ENCODE measurements at places on chromosomes 3 and 15.

- DNase-seq = no peak
These were observed 692 bp downstream of the UBE2E2 start for GRCh38 chr3:23203708-23204330.

DNA sequence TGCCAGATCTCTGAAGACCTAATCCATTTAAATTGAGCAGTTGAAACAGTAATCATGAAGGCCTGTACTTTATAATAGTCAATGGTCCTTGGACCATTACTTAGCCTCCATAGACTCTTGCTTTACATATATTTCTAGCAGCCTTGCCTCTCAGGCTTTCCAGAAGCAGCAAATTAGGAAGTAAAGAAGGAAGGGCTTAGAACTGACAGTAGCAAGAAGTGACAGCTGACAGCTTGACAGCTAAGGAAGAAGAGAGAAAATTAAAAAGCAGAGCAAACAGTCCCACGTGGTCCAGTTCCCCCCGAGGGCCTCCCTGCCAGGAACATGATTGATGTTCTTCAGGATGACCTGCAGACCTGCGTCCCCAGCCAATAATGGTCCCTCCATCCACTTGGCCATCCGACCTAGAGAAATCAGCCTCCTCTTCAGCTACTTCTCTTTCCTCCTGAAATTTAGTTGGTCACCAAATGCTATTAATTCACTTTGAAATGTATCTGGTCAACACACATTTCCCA lies 15.0 kb upstream of the PSMD6 start:
- DNase-seq = no peak

- no peak for DNase-seq
These were observed 424.0 kb upstream of the PDZRN3 start for GRCh38 chr3:74048699-74049098.

- peak; percentile 68 for DNase-seq
These were observed 48.7 kb downstream of the ZPLD1 start for GRCh38 chr3:102483556-102483955.

DNA sequence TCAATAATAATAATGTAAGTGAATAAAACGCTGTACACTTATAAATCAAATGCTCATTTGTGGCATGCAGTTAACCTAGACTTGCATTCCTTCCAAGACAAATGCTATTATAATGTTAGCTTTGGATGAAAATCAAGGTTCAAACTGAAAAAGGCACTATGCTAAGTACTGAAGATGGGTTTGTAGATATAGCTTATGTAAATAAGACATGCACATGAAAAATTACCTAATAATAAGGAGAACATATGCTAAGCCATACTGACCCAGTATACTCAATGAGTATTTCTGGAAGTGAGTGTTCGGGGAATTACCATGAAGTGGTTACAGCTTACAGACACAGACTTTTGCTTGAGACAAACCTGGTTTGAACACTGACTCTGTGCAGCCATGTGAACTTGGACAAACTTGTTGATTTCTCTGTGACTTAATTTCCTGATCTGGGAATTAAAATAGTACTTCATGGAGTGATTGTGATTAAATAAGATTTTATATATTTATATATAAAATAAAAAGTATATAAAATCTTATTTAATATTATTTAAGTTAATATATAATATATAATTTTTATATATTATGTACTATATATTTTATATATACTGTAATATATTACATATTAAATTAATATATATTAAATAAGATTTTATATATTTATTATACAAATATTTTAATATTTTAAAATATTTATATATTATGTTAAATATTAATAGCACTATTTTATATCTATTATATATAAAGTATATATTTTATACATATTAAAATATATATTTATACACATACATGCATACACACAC lies 159.2 kb downstream of the ZPLD1 start:
- no peak for DNase-seq

DNA sequence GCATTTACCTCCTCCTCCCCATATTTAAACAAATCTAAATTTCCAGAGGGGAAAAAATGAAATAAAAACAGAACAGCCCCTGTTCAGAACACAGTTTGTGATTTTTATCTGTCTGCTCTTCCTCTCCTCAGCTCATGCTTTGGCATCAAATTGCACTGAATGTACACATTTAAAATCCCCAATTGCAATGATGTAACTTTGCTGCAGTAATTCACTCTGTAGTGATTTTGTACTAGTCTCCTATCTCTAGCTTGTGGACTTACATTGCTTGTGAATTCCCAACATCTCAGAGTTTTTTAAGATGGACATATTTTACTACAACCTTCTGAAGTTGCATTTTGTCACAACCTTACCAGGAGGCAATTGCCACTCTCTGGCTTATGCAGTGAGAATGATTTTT lies 81.6 kb upstream of the ROBO2 start:
- no peak for DNase-seq

- DNase-seq = peak; percentile 3
These were observed 543 bp upstream of the REC114 start for GRCh38 chr15:73442421-73442820.

GRCh38 chr15:63474810-63475316 lies 29.5 kb upstream of the USP3 start:
- no peak for DNase-seq
